ENCODE measurements at places on chromosomes 3 and 15.

- no peak for DNase-seq
These were observed 4.8 kb upstream of the BCL6 start for GRCh38 chr3:187750006-187750512.

- DNase-seq, result peak; percentile 75
These were observed at the start of gene HEG1 for GRCh38 chr3:125055913-125056745. HEG1 (minus strand) TSS chr3:125055997; CDS start chr3:125055890, 107 bp downstream.

DNA sequence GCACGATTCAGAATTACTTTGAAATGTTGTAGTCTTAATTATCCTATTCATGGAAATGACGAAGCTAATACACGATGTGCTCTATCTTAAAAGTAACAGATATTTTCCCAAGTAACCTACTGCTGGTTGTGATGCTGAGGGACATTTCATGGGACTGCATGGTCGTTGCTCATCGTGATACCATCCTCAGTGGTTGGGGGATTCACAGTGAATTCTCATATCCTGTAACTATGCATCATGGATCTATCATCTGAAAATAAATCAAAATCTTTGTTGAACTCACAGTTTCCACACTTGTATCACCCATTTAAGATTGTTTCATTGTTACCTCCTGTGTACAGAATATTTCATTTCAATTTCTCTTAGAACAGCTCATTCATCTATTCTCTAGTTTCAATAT is 84.7 kb downstream of the OPA1 start:
- DNase-seq, result no peak

- peak; percentile 34 for DNase-seq
These were observed 1.4 kb downstream of the KBTBD13 start for GRCh38 chr15:65077981-65078352.

DNA sequence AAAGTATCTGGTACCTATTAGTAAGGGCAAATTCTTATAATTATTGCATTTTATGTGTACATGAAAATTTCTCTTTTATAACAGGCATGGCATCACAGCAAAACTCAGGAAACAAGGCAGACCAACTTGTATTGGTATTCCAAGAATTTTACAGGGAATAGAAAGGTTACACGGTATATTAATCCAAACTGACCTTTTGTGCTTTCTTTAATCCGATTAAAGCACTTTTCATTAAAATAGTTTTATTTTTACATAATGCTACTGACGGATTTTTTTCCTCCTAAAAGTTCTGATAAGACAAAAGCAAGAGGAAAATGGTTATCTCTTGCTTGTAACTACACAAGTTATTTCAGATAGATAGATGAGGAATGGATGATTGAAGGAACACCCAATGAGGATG is 137.0 kb upstream of the SLCO3A1 start:
- no peak for DNase-seq

DNA sequence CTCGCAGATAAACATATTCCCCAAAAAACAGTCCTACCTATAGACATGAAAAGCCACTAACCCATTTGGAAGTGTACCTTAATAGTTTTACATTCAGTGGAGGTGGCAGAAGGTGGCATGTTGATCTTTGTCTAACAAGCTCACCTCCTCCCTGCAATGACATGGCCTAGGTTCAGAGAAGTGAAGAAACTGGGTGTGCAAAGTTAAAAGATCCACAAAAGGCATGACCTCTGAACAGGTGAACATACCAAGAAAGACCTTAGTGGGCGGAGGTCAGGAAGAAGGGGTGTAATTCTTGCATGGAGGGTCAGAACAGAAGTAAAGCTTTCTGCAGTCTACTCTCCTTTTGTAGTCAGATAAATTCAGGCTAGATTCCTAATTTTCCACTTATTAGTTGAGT is 822 bp downstream of the MRPL3 start:
- no peak for DNase-seq

- DNase-seq, result no peak
These were observed 118.5 kb downstream of the MFSD1 start for GRCh38 chr3:158920371-158920770.

GRCh38 chr3:136385457-136385856 is 135.3 kb downstream of the PCCB start:
- no peak for DNase-seq

GRCh38 chr3:22103423-22103822 is 352.4 kb upstream of the ZNF385D start:
- no peak for DNase-seq

GRCh38 chr3:154979331-154979730 is 100.8 kb upstream of the MME start:
- no peak for DNase-seq

DNA sequence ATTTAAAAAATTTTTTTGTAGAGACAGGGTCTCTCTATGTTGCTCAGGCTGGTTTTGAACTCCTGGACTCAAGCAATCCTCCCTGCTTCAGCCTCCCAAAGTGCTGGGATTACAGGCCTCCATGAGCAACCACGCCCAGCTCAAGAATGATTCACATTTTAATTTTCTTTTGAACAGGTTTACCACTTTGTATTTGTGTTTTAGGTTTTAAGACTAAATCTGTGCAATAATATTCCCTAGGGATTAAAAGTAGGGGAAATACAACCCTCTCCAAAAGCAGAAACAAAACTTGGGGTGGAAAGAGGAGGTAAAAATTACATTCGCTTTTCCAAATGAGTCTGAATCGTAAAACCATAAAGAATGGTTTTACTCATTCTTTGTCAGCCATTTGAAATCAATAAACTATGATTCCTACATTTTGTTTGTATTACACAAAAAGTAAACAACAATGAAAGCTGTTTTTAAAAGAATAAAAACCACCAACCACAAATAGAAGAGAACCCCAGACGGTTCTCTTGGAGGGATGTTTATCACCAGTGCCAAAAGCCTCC is 37.8 kb downstream of the SLC24A1 start:
- no peak for DNase-seq

DNA sequence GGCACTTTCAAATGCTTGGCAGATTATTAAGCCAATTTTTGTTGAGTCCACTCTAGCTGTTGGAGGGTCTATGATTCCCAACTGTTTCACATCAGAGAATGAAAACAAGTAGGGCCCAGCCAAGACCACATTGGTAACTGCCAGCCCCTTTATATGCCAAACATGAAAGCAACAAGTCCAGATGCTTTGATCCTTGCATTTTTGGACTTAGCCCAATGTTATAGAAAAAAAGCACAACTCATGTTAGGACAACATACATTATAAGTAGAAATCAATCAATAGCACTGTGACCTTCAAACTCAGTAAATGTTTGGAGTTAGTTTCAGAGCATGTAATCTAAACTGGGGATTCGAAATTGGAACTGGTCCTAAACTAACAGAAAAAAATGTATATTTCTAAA is 674.7 kb downstream of the MECOM start:
- no peak for DNase-seq

GRCh38 chr15:55394694-55395093 is 13.5 kb downstream of the CCPG1 start:
- no peak for DNase-seq

DNA sequence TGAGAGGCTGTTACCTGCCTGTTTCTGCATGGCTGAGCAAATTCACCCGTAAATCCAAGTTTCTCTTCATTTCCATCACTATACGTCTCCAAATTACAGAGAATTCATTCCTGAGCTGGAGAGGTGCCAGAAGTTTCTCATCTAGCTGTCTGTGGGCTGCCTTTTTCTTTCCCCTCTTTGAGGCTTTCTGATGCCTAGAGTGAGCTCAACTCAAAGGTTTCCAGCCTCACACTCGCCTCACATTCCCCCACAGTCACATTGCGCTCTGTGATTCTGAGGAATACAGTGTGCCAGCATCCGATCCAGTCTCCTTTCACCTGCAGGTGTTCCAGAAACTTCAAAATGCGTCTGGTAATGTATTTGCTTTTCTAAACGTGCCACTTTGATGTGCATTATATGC is 267.2 kb downstream of the MFSD1 start:
- DNase-seq, result no peak

DNA sequence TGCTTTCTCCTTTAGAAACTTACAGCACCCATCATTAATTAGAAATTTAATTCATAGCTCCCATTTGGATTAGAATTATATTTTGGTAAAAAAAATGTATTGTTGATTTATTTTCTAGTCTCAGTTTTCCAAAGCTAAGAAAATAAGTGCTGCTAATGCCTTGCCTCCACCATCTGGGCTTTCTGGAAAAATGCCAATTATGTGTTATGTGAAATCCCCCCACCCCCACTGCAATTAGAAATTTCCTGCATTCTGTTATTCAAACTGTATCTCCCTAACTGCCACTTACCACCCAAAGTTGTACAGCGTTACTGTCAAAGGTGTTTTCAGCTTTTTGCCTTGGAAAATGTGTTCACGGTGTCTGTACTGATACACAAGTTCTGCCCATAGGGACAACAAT is 617.2 kb upstream of the UBE2E2 start:
- DNase-seq, result no peak

DNA sequence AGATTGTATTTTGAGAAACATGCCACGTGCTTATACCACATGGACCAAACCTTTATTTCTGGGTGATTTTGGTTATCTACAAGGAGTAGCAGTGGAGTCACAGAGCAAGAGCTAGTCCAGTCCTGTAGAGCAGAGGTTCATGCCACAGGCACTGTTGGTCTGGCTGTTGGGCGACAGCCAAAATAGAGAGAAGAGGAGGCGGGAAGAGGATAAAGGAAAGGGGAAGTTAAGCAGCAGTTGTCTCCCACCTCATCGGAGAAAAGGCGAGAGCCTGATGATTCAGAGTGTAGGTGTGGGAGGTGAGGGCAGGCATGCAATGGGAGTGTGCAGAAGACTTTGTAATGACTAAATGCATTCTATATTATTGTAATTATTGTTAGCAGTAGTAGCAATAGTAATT is 237.5 kb upstream of the ROPN1 start:
- DNase-seq, result no peak

DNA sequence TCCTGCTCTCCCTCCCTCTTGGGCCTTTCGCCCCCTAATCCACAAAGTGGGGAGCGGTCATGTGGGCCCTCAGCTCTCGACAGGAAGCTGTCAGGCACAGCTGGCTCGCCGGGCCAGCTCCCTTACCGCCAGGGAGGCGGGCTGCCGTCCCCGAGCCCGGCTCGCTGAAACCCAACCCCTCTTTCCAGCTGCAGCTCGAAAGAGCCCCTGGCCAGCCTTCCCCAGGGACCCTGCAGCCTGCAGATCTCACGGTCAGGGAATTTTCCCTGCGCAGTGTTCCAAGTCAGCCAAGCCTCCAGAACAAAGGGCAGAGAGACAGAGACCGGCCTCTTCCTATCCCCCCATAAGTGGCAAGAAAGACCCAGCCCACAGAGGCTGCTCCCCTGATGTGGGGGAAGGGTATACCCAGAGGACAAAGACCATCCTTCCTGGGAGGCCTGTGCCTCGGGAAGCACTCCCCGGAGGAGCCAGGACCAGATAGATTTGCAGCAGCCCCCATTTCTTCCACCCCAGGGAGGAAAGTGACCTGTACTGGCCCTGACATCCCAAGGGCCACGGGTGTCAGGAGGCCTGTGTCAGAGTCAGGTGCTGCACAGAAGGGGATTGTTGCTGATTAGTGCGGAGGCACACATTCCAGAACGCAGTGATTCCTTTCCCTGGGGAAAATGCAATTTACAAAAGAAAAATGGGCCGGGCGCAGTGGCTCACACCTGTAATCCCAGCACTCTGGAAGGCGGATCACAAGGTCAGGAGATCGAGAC is 32.6 kb downstream of the MAGEF1 start:
- DNase-seq, result no peak

GRCh38 chr15:98737721-98738120 is 89.4 kb downstream of the IGF1R start:
- no peak for DNase-seq

GRCh38 chr15:95839367-95839782 is 491.1 kb upstream of the NR2F2 start:
- no peak for DNase-seq

DNA sequence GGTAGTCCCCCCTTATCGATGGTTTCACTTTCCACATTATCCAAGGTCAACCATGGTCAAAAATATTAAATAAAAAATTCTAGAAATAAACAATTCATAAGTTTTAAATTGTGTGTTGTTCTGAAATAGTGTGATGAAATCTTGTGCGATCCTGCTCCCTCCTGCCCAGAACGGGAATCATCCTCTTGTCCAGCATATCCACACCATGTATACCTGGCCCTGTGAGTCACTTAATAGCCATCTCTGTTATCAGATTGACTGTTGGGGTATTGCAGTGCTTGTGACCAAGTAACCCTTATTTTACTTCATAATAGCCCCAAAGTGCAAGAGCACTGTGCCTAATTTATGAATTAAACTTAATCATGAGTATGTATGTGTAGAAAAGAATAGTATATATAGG is 19.1 kb downstream of the FAM81A start:
- DNase-seq, result no peak

- no peak for DNase-seq
These were observed 227.7 kb downstream of the TLE3 start for GRCh38 chr15:69869881-69870505.

DNA sequence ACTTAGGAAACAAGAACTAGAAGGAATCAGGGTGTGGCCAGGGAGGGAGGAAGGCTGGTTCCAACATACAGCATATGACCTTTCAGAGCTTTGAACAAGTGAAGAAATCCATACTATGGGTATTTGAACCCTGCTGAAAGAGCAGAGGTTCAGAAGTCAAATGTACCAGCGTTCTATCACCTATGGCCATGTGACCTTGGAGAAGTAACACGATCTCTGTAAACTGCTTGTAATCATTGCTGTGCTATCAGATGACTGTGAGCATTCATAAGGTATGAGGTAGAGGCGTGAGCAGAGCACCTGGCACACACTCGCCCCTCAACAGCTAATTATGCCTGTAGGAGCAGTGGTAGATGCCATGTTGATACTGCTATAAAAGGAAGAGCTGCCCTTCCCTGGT is 55.2 kb downstream of the KLHL6 start:
- no peak for DNase-seq

GRCh38 chr3:98807561-98807960 is 44.4 kb downstream of the ST3GAL6 start:
- DNase-seq, result no peak

DNA sequence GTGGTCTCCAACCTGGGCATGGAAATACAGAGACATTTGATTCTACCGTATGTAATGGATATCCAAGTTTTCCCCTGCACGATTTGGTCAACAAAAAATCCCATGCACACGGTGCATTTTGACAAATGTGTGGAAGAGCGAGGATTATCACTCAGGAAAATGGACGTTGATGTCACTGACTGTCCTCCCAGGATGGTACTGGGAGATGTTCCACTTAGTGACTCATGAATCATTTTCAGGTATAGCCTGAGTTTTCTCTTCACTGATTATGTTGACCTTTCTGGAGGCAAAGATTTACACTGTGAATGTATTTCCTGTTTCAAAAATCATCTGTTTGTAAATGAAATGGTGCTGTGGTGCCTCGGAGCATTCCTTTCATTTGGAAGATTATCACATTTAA is 596.7 kb upstream of the ADAMTS9 start:
- no peak for DNase-seq

GRCh38 chr15:29859973-29860715 is 37.9 kb upstream of the TJP1 start:
- no peak for DNase-seq

DNA sequence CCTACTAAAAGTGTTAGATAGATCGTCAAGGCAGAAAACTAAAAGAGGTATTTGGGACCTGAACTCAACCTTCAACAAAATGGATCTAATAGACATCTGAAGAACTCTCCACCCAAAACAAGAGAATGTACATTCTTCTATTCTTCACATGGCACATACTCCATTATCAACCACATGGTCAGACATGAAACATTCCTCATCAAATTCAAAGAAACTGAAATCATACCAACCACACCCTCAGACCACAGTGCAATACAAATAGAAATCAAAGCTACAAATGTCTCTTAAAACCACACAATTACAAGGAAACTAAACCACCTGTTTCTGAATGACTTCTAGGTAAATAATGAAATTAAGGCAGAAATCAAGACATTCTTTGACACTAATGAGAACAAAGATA is 984.1 kb upstream of the GBE1 start:
- no peak for DNase-seq
